Esophagus muscularis mucosa (tissue), 4 donors: ENCODE measurements at places on chromosomes 3 and 15.

DNA sequence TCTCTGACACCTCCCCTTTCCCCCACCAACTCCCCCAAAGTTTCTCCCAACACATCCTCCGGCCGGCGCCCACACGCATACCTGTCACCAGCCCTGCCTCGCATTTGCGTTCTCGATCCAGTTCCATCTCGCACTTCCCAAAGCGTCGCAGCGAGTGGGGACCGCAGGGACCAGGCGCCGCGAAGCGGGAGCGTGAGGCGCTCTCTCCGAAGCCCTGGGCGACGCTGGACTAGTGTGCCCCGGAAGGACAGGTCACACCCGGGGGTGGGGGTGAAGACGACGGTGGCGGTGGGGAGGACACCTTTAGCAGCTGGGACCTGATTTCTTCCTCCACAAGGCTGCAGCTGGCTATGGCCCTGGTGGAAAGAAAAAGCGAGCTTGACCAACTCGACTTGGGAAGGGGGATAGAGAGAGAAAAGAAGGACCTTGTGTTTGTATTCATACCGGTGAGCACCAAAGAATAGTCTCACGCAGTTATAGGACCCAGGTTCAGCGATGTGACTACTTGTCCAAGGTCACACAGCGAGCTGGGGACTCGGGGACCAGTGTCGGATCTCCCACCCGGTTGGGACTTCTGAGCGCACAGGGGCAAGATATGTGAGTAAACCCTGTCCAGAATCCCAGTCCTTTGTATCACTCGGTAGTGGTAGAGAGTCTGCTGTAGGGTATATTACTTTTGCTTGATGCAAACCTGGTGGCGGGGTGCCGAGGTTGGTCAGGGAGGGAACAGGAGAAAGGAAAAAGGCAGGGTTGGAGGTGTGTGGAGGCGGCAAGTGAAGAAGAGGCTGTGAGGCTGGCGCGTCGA, 607 bp upstream of the GHSR start:
- DNase-seq = no peak

DNA sequence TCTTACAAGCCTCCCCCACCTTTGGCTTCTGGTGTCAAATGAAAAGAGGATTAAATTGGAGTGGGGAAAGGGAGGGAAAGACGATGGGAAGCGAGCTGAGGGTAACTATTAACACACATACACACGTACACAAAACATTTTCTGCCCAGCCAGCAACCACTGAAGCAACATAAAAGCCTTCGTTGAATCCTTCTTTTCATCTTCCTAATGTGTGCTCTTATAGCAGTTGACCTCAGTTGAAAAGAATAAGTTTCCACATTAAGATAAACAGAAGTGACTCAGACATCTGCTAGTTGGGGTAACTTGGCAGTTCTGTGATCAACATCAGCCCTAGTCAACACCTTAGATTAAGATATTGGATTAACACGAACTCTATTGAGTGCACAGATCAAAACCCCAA, 558.5 kb downstream of the MECOM start:
- no peak for DNase-seq

GRCh38 chr3:114378760-114379159, 84.9 kb downstream of the TIGIT start:
- no peak for DNase-seq

GRCh38 chr3:188262913-188263683, 109.1 kb downstream of the LPP start:
- DNase-seq = no peak

DNA sequence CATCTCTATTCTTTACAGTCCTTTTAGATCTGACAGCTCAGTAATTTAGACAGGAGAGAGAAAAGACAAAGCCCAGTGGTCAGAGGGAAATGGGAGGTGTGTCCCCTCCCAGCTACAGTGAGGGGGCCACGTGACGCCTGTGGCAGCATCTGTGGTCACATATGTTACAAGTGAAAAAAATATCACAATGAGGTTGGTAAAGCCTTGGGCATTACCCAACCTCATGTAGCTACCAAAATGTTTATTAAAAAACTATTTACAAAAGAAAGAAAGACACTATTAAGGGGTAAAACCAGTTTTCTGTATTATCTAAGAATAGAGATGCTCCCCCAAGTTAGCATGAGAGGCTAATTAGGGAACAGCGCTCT, 42.9 kb upstream of the PLCL2 start:
- no peak for DNase-seq

DNA sequence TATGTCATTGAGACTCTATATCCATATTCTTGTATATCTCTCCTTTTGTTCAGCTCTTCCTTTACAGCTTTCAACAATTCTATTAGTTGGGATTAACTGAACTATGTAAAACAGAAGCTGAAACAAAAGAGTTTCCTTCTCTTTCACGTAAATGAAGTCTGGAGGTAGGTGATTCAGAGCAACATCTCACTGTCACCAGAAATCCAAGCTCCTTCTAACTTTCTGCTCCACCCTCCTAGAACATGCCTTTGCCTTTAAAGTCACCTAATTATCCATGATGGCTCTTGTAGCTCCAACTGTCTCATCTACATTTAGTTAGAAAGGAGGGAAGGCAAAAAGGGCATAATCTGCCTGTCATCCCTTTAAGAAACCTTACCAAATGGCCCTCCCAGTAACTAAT, 458.2 kb upstream of the MDFIC2 start:
- no peak for DNase-seq

DNA sequence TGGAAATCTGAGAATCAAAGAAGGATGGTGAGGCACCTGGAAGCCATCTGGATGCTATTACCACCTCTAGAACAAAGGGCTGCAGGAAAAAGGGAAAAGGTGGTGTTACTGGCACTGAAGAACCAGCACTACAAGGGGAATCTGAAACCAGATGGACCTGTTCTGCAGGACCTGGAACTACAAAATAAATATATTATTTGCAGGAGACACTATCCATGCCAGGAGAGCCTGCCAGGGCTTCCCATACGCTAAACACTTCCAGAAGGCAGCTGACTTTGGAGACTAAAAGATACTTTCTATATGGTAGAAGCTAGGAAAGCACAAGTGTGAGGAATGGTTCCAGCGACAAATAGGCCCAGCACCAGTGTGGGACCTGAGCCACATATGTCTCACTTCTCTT, 83.4 kb upstream of the POU1F1 start:
- no peak for DNase-seq
